ENCODE measurements at places on chromosomes 2 and 18. TPM values are rescaled to one million over a fixed set of nuclear protein-coding genes. Genes with fewer than 3 reads are reported as not detected.

GREB1L gene
- total RNA-seq = 0.76 TPM

PPP1CB gene
- total RNA-seq = 157 TPM

GPATCH11 gene
- total RNA-seq = 12.1 TPM

SPP2 gene
- total RNA-seq = not detected

MORN2 gene
- 15.0 TPM for total RNA-seq

SPC25 gene
- total RNA-seq = 20.5 TPM
